Mesenteric fat pad (tissue), 1 donor: ENCODE measurements at places on chromosomes 13 and 19. TPM values are rescaled to one million over a fixed set of nuclear protein-coding genes. Genes with fewer than 3 reads are reported as not detected.

DNA sequence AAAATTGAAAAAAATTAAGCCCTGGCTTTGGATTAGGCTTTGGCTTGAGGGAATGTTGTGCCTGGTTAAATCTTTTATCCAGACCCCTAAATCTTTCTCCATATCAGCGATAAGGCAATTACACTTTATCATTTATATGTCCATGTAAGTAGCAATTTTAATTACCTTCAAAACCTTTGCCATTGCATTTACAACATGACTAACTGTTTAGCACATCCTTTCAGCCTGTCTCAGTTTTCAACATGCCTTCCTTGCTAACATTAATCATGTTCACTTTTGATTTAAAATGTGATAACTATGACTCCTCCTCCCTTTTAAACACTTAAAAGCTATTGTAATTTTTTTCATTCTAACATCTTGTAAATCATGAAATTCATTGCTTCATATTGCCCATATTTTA is 583.7 kb downstream of the SLITRK1 start:
- DNase-seq, result no peak

Gene KLK12
- total RNA-seq, result not detected

DNA sequence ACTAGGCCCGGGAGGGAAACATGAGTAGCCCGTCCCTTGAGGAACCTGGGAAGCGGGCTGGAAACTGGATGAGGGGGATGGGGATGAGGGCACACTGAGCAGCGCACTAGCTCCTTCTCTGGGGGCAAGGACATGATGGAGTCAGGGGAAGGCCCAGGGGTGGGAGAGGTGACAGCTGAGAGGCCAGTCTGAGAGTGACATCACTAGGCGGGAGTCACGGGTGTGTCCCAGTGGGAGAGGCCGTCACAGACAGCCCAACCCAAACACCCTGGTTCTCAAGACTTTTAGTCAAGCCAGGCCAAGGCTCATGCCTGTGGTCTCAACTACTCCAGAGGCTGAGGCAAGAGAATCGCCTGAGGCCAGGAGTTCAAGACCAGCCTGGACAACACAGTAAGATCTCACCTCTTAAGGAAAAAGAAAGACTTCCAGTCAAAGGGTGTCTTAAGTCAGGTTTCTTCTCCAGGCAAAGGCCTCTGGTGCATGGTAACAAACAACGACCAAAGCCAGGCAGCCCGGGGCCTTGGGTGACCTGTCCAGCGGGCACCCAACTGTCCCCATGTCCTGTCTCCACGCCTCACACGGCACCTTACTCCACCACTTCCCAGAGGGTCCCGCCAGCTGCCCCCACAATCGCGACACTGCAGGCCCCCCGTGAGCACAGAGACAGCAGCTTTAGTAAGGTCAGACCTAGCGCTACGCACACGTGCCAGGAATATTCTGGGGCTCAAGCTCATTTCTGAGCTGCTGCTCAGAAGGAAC is 25.5 kb upstream of the TIMM44 start:
- DNase-seq, result no peak

Gene HAUS8
- total RNA-seq, result 7.2 TPM

- DNase-seq, result no peak
Measured at GRCh38 chr13:112994084-112994780, 25.2 kb downstream of the MCF2L start.

Gene FBN3
- not detected for total RNA-seq

- no peak for DNase-seq
Measured at GRCh38 chr19:10566658-10567410, 1.0 kb upstream of the KRI1 start.

- DNase-seq, result no peak
Measured at GRCh38 chr13:104895521-104895920, 1639.9 kb downstream of the EFNB2 start.

Gene CLEC4M
- not detected for total RNA-seq

Gene ZNF576
- total RNA-seq, result 12.1 TPM

DNA sequence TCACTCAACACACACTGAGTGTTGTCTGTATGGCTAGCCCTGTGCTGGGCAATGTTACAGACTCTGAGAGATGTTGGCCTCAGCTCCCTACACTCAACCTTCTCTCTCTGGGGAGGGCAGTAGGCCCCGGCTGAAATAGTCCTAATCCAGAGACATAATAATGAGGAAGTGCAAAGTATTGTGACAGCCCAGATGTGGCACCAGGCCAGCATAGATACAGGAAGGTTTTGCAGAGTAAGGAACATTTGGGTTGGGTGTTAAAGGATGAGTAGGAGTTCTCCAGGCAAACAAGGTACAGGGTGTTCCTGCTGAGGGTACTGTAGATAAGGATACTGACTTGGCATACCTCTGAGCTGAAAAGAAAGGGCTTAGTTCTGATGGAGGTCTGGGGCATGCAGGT is 2.4 kb downstream of the LIN7B start:
- DNase-seq, result no peak

GRCh38 chr13:110254751-110255553 is 52.0 kb downstream of the COL4A1 start:
- no peak for DNase-seq

DNA sequence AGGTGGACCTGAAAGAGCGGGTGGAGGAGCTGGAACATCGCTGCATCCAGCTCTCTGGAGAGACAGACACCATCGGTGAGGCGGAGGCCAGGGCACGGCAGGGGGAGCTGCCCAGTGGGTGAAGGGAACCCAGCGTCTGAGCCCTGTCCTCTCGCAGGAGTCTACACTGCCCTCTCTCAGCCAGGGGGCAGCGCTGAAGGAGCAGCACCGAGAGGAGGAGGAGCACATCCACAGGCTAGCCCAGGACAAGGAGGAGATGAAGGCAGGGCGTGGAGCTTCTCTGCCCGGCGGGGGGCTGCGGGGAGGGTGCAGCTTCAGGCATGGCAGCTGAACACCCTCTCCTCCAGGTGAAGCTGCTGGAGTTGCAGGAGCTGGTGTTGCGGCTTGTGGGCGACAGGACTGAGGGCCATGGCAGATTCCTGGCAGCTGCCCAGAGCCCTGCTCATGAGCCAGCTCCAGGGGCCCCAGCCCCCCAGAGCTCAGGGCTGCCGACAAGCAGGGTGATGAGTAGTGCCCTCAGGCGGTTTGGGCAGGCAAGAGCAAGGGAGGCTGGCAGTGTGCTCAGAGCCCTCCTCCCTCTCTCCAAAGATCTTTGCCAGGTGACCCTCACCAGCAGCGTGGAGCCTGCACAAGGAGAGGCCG is 31.4 kb upstream of the ZNF492 start:
- no peak for DNase-seq

DNA sequence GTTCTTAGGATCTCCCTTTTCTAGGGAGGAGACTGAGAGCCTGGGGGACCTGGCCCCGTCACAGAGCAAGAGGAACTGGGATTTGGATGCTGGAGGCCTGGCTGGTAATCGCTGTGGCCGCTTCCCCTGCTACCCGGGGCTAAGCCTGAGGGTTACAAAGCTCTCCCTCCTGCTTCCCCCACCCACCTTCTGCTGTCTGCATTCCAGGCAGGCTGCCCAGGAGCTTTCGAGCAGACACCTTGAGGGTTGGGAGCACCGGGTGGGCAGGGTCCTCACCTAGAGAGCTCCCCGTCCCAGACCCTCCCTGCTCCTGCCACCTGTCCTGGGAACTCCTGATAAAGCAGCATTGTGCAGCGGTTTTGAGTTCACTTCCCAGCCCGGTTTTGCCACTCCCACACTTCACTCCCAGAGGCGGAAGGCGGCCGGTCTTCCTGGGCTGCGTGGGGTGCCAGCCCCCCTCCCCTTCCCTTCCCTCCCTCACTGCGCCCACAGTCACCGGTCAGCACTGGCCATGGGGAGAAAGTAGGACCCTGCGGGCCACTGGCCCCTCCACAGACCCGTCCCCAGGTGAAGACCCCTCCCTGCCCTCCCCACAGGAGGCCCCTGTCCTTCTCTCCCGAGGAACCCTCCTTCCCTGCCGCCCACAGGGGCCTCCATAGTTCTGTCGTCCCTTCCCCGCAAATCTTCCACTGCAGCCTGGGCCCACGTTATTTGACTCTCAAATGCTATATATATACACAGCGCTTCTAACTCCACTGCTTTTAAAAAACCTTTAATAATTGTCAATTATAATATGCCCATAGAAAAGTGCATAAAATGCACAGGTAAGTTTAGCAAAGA is 8.1 kb downstream of the PAK4 start:
- no peak for DNase-seq

Gene FGF21
- not detected for total RNA-seq

Gene CHST8
- 1.4 TPM for total RNA-seq

Gene IL12RB1
- total RNA-seq, result 2.3 TPM

Gene FARP1
- total RNA-seq, result 42.5 TPM

GRCh38 chr19:27925202-27925601 is 1287.7 kb downstream of the UQCRFS1 start:
- DNase-seq, result no peak

GRCh38 chr13:42549552-42549936 is 24.4 kb upstream of the TNFSF11 start:
- no peak for DNase-seq
